Posterior cingulate gyrus (tissue), 11 donors: ENCODE measurements at places on chromosomes 12 and 14.
A peak's percentile ranks its signal among the peaks of the same experiment; 100 is the strongest.

DNA sequence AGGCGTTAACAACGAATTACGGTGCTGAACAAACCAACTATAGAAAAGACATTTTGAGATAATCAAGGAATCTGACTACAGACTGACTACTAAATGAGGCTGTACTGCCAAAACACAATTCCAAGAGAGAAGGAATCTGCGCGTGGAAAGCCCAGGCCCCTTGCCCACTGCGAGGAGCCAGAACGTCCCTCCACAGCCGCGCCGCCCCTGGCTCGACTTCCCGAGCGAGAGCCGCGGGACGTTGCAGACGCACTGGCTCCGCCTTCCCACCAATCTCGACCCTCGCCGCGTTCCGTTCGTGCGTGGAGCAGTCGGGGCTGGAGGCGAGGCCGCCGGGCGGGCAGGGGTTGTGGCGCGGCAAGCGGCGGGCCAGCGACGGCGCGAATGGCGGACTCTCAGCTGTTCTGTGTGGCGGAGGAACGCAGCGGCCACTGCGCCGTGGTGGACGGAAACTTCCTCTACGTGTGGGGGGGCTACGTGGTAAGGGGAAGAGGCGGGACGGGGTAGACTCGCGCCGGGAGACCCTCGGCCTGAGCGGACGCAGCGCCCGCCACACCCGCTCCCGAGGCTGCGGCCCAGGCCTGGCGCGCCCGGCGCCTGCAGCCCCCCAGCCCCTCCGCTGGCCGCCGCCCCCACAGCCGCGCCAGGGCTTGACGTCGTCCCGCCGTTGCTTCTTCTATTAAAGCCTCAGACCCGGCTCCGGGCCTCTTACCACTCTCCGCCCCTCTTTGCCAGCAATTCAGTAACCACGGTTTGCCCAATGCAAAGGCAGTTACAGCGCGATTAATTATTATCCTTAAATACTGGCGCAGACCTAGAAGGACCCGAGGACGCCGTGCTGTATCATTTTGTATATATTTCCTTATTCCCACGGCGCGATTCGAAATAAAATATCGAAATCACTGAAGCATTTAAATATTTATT, at the start of gene KLHDC1:
Gene KLHDC1 (plus strand): TSS at position 310 of the 924 bp plus-strand sequence. CDS start 75 bp downstream, at position 385.
- peak; percentile 90 for DNase-seq

GRCh38 chr12:116319898-116320621, 42.6 kb upstream of the MED13L start:
- no peak for DNase-seq

DNA sequence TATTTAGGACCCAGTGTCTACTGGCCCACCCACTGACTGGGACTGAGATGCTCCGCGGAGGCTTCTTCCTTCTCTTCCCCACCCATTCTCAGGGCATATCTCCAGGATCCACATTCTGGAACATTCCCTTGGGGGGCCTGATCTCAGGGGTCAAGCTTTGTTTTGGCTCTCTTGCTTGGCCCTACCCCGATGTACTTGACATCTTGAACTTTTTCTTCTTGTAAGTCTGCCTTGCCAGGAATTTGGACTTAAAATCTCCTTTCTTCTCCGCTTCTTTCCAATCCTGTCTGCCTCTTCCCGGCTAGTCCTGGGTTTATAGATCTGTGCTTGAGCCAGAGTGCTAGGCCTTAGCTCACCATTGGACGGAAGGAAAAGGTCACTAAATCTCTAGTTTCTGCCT, 22.1 kb downstream of the DACT1 start:
- DNase-seq = no peak

DNA sequence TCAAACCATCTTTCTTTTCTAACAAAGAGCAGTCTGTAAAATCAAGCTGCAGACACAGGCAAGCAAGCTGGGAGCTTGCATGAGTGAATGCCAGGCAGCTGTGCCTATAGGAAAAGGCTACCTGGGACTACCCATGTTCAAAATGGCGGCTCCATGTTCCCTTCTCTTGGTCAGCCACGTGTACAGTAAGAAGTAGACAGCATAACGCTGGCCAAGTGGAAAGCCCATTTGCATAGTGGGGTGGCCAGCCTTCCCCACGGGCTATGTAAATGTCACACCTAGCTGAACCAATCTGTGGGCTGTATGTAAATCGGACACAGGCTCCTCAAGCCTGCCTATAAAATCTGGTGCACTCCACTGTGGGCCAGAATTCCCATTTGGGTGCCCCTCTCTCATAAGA, 117.1 kb downstream of the SYT10 start:
- no peak for DNase-seq

GRCh38 chr14:45298423-45299117, 45.6 kb upstream of the MIS18BP1 start:
- no peak for DNase-seq

GRCh38 chr12:27573972-27574371, 50.0 kb downstream of the PPFIBP1 start:
- no peak for DNase-seq

DNA sequence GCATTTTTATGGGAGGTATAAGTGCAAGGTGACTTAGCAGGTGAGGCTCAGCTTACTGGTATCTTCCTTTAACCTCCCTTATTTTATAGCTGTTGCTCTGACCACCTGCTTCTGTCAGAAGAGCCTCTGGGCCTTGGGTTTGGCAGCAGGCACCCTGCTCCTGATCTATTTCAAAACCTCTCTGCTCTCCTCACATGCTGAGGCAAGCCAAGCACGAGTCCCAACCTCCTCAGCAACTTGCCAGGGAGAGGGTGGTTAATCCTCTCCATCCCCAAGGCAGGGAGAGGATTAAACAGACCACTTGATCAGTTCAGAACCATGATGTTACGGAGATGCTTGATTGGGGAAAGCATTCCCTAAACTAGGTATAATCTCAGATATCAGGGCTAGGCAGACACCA, 5.4 kb downstream of the PLEKHH1 start:
- DNase-seq = peak; percentile 14

DNA sequence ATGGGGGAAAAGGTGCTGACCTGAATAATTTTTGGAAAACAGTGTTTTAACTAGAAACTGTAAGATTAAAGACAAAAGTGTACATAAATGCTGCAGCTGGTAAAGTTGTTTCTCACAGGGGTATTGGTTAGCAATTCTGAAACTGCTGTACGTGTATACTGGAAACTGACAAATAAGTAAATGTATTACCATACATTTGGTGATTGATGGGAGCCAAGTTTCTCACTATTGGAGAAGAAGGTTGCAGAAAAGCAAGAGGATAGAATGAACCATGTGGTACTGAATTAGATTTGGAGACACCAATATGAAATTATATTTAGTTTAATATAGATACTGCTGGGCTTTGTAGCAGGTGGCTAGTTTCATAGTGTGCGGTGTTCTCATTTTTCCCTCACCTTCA, 19.6 kb upstream of the FBXO33 start:
- DNase-seq = no peak

DNA sequence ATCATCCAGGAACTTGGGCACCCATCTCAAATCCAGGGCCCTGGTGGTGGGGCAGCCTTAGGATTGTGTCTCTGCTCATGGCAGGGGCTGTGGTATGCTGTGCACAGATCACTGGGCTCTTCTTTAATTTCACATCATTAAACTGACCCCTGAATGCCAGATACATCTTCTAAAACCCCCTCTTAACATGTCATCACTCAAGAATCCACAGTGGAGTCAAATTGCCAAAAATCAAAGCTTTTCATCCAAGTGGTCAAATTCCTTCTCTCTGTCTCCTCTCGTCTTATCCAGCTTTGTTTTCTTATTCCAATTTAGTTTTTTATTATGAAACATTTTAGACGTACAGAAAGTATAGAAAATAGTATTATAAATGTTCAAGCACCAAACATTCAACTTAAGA, 97.5 kb downstream of the ADCK1 start:
- no peak for DNase-seq
